Esophagus squamous epithelium (tissue), 5 donors: ENCODE measurements at places on chromosomes 7 and 10.

DNA sequence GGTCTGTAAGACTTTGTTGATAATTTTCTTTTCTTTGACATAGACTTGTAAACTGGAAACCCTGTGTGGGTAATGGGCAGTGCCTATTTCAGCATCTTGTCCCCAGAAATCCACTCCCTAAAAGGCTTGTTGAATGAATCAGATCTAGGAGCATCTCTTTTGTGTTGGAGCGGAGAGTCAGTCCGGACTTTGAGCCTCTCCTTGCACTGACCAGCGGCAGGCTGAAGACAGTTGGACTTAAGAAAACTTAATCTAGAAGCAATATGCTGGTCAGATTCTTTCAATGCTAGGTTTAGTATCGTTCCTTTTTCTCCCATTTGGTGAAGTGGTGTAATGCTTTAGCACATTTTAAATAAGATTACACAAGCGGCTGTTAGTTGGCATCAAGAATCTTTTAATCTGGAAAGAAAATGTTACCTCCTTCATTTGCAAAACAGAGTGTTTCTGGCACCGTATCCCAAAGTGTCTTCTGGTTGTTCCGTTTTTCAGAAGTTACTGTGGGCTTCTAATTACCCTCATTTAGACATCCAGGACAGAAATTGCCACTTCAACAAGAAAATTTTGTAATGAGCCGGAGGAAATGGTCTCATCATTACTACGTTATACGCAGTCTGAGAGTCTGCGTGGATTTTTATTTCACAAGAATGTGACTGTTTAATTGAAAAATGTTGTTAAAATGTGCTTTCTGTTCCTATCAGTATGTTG is 74.7 kb downstream of the CUX1 start:
- DNase-seq = no peak

DNA sequence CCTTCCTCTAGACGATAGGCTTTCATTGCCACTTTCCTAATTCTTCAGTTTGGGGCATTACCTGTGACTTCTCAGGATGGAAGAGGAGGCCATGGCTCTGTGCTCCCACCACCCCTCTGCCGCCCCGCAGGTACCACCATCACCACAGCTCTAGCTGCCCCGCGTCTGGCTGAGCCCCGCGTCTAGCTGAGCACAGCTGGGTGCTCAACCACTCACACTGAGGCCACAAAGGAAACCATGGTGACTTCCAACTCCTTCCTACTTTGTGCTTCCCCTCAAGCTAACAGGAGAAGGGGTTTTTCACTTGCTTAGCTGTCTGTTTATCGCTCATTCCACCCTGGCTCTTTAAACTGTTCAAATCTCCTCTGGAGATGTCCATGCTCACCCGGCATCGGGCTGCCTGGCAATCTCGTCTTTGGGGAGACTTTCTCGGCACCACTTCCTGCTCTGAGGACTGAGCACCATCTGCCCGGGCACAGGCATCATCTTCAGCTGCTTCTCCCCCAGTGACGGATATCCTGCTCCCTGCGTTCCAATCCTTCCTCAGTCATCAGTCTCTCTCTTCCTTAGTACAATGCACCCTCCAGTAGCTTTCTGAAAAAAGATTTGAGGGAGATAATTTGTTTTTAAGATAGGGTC is 59.4 kb downstream of the MAD1L1 start:
- DNase-seq = no peak

GRCh38 chr10:81995254-81995653 is 120.3 kb downstream of the NRG3 start:
- no peak for DNase-seq

DNA sequence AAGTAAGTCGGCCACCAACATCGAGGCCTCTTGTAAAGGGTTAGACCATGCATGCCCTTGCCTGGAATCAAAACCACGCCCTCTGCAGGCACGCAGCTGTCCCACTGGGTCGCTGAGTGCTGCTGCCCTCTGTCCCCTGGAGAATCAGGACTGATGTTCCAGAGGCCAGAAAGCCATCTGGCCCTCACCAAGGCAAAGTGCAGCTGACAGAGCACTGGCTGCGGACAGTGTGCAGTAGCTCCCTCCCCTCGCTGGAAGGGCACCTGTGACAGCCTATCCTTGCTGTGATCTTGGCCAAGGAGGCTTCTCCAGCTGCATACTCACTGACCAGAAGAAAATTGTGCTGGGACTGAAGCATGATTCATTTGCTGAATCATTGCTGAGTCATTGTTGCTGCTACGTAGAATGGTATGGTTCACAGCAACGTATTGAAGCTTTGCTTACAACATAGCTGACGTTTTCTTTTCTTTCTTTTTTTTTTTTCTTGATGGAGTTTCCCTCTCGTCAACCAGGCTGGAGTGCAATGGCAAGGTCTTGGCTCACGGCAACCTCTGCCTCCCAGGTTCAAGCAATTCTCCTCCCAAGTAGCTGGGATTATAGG is 30.4 kb downstream of the DDC start:
- no peak for DNase-seq

DNA sequence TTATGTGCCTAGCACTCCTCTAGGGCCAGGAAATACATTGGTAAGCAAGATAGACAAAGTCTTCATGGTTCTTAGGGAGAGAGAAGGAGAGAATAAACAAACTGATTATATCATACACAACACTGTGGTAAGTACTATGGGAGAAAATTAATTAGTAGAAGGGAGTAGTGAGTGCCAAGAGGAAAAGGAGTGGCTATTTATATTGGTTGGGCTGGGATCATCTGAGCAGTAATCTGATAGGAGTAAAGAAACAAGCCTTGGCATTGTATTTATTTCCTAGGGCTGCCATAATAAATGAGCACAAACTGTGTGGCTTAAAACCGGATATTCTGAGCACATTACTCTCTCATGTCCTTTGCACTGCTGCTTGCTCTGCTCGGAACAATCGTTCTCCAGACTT is 158.1 kb upstream of the PHF14 start:
- DNase-seq = no peak

DNA sequence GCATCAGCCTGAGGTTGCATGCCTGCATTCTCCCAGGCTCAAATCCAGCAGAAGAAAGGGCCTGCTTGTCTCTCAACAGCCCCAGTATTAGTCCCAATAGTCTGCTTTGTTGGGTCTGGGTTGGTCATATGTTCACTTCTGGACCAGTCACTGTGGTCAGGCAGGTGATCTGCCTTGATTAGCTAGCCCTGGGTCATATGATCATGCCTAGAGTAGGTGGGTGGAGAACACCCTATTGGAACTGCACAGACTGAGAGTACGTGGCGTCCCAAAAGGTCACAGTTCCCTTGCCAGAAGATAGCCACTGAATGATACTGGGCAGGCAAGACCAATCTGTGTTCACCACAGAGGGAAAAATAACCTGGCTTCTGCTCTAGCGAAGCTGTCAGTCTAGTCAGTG is 80.1 kb downstream of the SH2D4B start:
- DNase-seq = no peak

DNA sequence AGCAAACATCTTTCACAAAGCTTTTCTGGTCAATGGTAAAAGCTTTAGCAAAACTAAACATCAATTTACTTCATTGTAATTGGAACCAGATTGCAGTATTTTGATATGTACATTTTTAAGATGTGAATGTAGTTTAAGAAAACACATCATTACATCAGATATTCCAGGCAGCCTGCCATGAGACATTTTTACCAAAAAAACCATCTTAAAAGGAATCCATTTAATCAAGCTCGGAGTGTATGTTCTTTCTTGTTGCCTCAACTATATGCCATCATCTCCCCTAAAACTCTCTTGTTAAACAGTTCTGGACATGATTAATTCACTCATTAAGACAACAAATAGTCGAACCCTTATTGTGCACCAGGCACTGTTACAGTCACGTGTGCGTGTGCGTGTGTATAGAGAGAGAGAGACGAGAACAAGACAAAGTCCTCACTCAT is 97.5 kb downstream of the UBE2H start:
- DNase-seq = no peak

GRCh38 chr10:110516815-110517492 is 19.2 kb downstream of the DUSP5 start:
- no peak for DNase-seq

DNA sequence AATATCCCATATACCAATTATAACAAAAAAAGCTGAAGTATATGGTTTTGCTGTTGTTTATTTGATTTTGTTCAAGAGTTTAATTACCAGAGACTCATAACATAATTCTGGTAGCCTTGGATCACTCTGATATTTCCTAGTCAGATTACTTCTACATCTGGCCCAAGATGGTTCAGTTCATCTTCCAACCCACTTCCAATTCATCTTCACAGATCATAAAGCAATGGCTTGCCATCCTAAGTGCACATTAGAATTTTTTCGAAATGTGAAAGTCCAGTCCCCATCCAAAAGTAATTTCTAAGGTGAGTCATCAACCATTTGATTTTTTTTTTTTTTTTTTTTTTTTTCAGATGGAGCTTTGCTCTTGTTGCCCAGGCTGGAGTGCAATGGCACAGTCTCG is 8.0 kb upstream of the HIBADH start:
- DNase-seq = no peak

DNA sequence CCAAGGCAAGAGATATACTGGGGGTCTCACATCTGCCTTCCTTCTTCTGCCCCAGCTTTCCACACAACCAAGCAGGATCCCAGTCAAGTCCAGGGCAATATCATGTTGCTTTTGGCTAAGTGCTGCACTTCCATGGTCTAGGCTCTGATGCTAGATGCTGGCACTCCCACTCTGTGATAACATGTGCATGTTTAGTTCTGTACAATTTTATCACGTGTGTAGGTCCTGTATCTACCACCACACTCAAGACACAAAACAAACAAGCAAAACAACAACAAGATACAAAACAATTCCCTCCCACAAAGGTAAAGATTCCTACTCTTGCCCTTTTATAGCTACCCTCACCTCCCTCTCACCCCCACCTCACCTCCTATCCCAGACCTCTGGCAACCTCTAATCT is 105.6 kb upstream of the HABP2 start:
- no peak for DNase-seq

DNA sequence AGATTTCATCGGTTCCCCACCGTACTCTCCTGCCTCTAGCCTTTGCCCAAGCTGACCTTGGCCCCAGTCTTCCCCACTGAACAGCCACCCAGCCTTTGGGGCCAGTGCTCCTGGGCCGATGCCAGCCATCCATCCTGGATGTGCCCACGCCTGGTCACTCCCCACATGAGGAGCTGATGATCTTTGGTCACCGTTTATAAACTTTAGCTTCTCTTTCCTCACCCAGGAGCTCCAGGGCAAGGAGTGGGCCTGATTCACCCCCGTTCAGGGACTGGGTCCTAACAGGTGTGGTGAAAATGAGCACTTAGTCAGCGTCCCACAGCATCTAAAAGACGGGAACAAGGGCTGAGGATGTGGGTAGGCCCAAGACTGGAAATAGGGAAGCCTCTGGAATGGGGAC is 22.9 kb downstream of the GTF2IRD1 start:
- no peak for DNase-seq

- DNase-seq = no peak
Observed at GRCh38 chr7:155871211-155871610, 58.9 kb upstream of the SHH start.

- DNase-seq = no peak
Observed at GRCh38 chr10:123136806-123137642, 1.3 kb downstream of the HMX3 start.

DNA sequence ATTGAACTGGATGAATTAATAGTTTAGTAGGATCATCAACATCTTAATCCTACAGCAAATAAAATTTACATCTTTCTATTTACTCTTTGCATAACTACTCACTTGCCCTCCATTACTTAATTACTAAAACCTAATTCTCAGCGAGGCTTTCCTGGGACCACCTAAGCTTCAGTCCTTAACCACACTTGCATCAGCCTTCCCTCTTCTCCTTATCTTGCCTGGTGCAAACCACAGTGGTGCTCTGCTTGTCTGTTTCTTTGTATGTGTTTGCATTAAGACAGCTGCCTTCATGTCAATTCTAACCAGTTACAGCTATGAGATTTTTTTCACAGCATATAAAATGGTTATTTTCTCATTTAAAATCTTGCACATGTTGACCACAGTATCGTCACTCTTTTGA is 72.6 kb upstream of the ZNF92 start:
- no peak for DNase-seq

GRCh38 chr7:143243111-143243510 is 20.1 kb upstream of the GSTK1 start:
- DNase-seq = no peak

GRCh38 chr10:11444531-11445228 is 166.8 kb downstream of the USP6NL start:
- DNase-seq = no peak

GRCh38 chr10:116833986-116834985 is 15.0 kb upstream of the ENO4 start:
- DNase-seq = no peak

- no peak for DNase-seq
Observed at GRCh38 chr10:32167450-32167849, 111.2 kb upstream of the KIF5B start.

DNA sequence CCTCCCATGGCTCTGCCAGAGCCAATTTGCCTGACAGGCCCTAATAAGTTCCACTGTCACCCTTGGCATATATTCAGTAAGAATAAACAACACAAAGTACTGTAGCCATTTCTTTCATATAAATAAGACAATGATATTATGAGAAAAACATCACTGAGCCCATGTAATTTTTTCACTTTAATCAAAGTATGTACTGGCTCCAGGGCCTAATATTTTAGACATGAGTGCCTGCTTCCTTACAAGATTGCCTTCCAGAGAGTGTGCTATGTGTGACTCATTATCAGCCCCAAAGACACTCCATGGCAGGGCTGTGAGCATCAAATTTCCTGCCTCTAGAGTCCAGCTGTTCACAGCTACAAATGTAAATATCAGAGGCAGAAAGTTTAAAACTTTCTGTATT is 297.6 kb downstream of the LHFPL3 start:
- DNase-seq = no peak
